Vein endothelial cell (primary cell): ENCODE measurements at places on chromosomes 1 and 21. TPM values are rescaled to one million over a fixed set of nuclear protein-coding genes. Genes with fewer than 3 reads are reported as not detected.

Gene DDOST
- total RNA-seq, result 284 and 289 TPM in 2 replicates

Gene RPTN
- not detected in 2 replicates for total RNA-seq

Gene SLC35E2B
- total RNA-seq, result 40.0 and 50.6 TPM in 2 replicates

Gene OR2T34
- total RNA-seq, result not detected in 2 replicates

Gene NEXN
- 2.3 and 2.4 TPM in 2 replicates for total RNA-seq

Gene DIO1
- not detected in 2 replicates for total RNA-seq

Gene PHLDA3
- 42.5 and 44.5 TPM in 2 replicates for total RNA-seq

Gene LSM10
- total RNA-seq, result 6.4 and 8.8 TPM in 2 replicates

Gene EFNA4
- 11.7 and 12.7 TPM in 2 replicates for total RNA-seq

Gene LZIC
- total RNA-seq, result 25.5 and 33.0 TPM in 2 replicates

Gene FBLIM1
- 365 and 655 TPM in 2 replicates for total RNA-seq

Gene ATP5PO
- 152 and 179 TPM in 2 replicates for total RNA-seq

Gene FCRL2
- not detected in 2 replicates for total RNA-seq

Gene RGS5
- 14.9 and 30.1 TPM in 2 replicates for total RNA-seq

Gene PKLR
- total RNA-seq, result not detected in 2 replicates

Gene LAX1
- total RNA-seq, result under 0.01 and 0.10 TPM in 2 replicates

Gene MMEL1
- 0.38 and 5.9 TPM in 2 replicates for total RNA-seq

Gene NPR1
- total RNA-seq, result 7.2 and 11.7 TPM in 2 replicates

Gene SYTL1
- under 0.01 and 0.10 TPM in 2 replicates for total RNA-seq

Gene ABCA4
- total RNA-seq, result 5.2 and 22.9 TPM in 2 replicates

Gene COL8A2
- 2.4 and 2.6 TPM in 2 replicates for total RNA-seq

Gene SLC5A9
- not detected in 2 replicates for total RNA-seq

Gene S100A1
- 0.38 TPM in 1 of 2 replicates, not detected in the other for total RNA-seq

Gene CFAP107
- not detected in 2 replicates for total RNA-seq

Gene GRIK3
- total RNA-seq, result not detected in 2 replicates

Gene OLFML2B
- under 0.01 and 0.38 TPM in 2 replicates for total RNA-seq

Gene MXRA8
- total RNA-seq, result 1.6 TPM in 2 replicates

Gene ACTA1
- total RNA-seq, result 0.19 TPM in 1 of 2 replicates, not detected in the other

Gene MX1
- 3.3 and 4.7 TPM in 2 replicates for total RNA-seq

Gene HNRNPU
- total RNA-seq, result 252 and 343 TPM in 2 replicates

Gene ARMH1
- 0.19 and 0.33 TPM in 2 replicates for total RNA-seq

Gene OR2T2
- not detected in 2 replicates for total RNA-seq

Gene SLC30A1
- 47.7 and 54.5 TPM in 2 replicates for total RNA-seq

Gene TSTD1
- 2.4 and 3.6 TPM in 2 replicates for total RNA-seq

Gene KCNJ10
- not detected in 2 replicates for total RNA-seq

Gene SMIM1
- 2.3 TPM in 1 of 2 replicates, not detected in the other for total RNA-seq

Gene KIAA0040
- 17.6 and 53.5 TPM in 2 replicates for total RNA-seq

Gene ATAD3C
- not detected in 2 replicates for total RNA-seq

Gene DRAXIN
- 0.33 and 0.96 TPM in 2 replicates for total RNA-seq

Gene KLF17
- total RNA-seq, result not detected in 2 replicates

Gene GBP2
- 52.9 and 66.5 TPM in 2 replicates for total RNA-seq

Gene KRTAP10-6
- total RNA-seq, result not detected in 2 replicates

Gene HMCN1
- total RNA-seq, result 3.6 and 10.1 TPM in 2 replicates

Gene ASTN1
- total RNA-seq, result not detected in 2 replicates

Gene ABCG1
- 34.7 and 60.4 TPM in 2 replicates for total RNA-seq

Gene LMOD1
- under 0.01 and 0.10 TPM in 2 replicates for total RNA-seq

Gene SPRR2A
- total RNA-seq, result not detected in 2 replicates
